Left ventricle myocardium inferior (tissue), 1 donor: ENCODE measurements at places on chromosomes 6 and 20. TPM values are rescaled to one million over a fixed set of nuclear protein-coding genes. Genes with fewer than 3 reads are reported as not detected.

The BMP2 gene
- 2.4 TPM for total RNA-seq

DNA sequence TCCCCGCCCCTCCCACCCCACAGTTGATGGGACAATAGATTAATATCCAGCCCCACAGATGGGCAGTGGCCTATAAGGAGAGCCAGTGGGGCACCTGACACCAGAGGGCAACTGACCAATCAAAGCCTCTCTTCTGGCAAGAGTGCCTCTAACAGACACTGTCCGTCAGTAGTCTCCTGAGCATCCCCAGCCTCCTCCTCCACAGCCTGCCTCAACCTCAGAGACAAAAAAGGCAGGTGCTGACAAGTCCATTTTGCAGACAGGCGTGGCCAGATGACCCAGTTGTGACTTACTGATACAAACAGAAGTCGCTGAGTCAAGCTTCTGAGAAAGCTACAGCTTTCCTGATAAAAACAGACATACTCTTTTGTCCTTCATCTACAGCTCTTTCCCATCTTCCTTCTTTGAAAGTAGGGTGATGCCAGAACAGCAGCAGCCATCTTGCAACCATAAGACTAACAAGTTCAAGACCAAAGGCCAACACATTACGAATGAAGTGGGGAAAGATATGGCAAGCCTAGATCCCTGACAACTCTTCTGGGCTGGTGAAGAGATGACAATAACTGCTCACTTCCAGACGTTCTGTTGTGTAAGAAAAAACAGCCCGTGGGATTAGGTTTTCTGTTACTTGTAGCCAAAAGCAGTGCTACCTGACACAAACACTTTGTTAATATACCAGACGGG lies 12.3 kb downstream of the PPIL1 start:
- DNase-seq = no peak

GRCh38 chr6:107361753-107362604 lies 97.4 kb downstream of the PDSS2 start:
- no peak for DNase-seq

GRCh38 chr6:122995921-122996793 lies at the start of gene CLVS2:
TSS of gene CLVS2 (plus strand) at chr6:122996235. CDS start at chr6:122997778, 1,543 bp downstream.
- no peak for DNase-seq

DNA sequence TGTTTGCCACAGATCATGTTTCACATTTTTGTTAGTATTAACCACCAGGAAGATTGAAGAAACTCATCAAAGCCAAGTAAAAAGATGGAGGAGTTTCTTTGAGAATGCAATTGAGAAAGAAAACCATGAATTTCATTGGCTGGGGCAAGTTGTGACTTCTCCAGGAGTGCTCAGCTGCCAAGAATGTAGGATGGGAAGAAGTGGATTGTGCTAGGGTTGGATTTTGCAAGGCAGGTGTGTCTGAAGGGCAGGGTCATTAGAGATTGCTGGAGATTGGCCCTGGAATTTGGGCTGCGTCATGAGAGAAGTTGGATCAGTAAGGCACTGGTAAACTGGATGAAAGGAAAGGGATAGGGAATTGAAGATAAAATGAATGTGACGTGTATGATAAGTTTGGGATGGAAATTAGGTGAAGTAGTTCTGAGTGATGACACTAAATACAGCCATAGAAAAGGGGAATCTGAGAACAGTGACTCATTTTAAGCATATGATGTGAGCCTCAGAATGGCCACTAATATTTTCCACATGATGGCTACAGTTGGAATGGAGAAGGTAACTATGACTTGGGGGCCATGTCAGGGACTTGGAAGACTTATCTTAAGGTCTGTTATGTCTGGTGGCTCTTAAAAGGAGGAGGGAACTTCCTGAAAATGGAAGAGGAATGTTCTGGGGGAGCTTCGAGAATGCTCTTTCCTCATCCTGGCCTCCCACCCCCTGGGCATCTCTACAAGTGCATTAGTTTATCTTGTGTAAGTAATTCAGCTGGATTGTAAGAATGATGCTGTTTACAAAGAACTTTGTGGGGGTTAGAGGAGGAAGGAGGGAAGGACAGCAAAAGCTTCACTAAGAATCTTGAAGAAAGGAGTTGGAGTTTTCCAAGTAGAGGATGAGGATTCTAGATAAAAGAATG lies 27.8 kb upstream of the ERVFRD-1 start:
- no peak for DNase-seq

DNA sequence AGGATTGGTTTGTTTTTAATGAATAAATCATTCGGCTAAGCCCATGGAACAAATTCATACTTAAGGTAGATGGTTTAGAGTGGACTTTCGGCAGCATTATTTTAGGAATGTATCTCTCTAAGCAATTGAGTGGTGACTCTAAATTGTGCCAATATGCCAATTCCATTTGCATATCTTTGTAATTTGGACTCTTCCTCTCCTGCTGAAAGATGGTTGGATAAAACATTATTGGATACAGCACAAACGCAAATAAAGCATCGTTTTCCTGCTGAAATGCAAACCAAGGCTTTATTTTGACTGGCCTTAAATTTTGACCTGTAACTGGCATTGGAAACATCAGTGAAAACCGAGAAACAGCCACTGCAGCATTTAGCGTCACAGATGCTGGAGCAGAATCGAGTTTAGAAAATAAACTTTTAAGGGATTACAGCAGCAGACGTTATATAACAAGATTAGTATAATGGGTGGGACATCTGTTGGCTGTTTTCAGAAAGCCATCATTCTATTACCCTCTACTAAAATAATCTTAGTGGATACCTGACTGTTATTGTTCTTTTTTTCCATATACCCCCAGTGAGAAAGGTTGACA lies 726.0 kb downstream of the KIF16B start:
- no peak for DNase-seq

DNA sequence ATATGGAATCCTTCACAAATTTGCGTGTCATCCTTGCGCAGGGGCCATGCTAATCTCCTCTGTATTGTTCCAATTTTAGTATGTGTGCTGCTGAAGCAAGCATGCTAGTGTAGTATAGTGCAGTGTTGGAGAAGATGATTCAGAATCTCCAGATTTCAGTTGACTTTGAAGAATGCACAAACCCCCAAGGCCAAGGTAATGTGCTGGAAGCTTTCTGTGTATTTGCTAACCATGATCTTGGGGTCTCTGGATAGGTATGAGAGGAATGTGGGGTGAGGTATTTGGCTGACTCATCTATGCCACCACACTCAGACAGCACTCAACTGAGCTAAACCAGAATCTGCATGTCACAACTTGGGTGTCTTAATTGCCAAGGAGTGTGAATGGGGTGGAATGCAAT lies 42.6 kb upstream of the DEK start:
- no peak for DNase-seq

The MYMX gene
- 0.36 TPM for total RNA-seq

DNA sequence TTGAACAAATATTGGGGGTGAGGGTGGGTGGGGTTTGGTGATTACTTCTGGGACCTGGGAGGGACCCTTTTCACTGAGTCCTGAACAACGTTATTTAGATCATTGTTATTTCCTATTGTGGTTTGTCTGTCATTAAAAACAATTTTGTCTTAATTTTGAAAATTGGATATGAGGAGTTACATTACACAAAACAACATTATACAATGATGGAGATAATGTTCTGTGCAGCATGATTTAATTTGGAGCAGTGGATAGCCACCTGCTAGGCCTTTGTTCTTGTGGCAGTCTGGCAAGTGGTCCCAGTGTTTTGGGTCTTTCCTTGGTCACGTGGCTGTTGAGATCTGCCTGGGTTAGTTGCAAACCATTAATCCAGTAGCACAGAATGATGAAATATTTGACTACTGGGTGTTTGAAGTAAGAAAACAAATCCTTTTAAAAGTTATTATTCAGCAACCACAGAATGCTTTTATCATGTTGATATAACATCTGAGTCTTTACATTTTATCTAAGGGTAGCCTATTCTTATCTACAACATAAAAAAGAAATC lies 172.8 kb downstream of the CDKAL1 start:
- no peak for DNase-seq

- no peak for DNase-seq
These were observed 12.3 kb downstream of the PCK1 start for GRCh38 chr20:57573242-57573641.

DNA sequence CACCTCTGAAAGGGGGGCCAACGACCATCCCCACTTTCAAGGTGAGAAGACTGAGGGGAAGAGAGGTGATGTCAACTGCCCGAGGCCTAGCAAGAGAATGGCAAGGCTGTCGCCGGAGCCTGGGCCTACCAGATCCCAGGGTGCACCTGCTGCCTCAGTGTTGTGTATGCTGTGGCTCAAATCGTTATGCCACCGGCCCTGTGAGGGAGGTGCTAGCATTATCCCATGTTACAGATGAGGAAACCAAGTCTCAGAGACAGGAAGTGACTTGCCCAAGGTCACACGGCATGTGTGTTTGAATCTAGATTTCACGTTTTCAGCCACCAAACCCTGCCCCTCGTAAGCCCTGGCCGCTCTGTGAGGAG lies 152.5 kb downstream of the CEBPB start:
- no peak for DNase-seq

The BMP6 gene
- 5.2 TPM for total RNA-seq

DNA sequence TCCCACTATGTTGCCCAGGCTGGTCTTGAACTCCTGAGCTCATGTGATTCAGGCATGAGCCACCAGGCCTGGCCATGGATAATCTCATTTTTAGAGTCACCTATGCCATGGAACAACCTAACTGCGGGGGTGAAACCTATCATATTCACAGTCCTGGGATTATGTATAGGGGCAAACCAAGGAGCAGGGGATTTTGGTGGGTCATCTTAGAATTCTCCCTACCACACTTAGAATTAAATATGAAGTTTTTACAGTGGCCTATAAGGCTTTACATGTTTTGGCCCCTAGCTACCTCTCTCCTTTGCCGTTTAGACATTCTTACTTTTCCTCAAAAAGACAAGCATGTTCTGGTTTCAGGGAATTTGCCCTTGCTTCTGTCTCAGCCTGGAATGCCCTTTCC lies 20.6 kb upstream of the VEGFA start:
- no peak for DNase-seq

GRCh38 chr6:153167907-153168306 lies 36.8 kb upstream of the RGS17 start:
- DNase-seq = no peak

The BPIFB2 gene
- not detected for total RNA-seq

- no peak for DNase-seq
These were observed 14.4 kb upstream of the TRIB3 start for GRCh38 chr20:366041-366718.

DNA sequence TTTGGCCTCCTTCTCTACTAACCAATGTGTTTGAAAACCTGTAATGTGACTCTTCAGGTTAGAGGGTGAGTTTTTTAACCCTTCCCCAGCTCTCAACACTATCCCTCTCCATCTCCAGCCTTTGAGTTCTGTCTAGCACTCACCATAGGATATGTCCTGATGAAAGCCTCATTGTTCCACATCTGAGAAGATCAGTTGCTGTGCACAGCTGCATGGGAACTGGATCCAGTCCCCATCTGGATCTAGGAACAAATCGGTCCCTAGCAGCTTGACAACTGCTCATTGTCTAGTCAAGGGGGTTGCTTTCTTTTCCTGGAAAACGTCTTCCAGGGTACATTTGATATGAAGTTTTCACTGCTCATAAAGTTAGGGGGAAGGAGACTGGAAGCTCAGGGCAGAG lies 45.4 kb upstream of the AGPAT4 start:
- no peak for DNase-seq

- no peak for DNase-seq
These were observed 168.4 kb downstream of the GJA10 start for GRCh38 chr6:90062667-90063066.
